ENCODE measurements at places on chromosomes 5 and 9.
A peak's percentile ranks its signal among the peaks of the same experiment; 100 is the strongest.

DNA sequence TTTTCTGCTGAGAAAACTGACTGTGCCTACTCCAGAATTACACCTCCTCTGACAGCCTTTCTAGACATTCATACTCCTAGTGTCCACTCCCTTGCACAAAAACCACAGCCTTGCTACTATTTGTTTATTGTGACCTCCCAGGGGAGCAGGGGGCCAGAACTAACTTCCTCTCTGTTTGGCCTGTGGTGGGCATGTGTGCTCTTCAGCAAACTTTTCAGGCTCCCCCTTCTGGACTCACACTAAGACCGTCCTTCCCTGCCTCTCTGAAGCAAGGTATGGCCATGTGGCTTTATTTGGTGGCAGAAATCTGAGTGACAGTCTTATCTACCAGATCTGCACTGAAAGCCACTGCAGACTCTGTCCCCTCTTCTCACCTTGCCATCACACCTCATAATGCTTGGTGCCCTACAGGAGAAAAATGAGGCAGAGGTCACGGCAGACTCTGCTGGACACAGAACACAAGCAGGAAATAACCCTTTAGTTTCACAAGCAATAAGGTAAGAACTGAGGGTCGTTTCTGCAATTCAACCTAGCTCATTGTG, 28.2 kb downstream of the LIFR start:
- no peak overlapping the region for H3K27ac ChIP-seq
- H3K27me3 ChIP-seq = no peaks in the 10 kb centered on the region
- DNase-seq = no peak
- H3K4me1 ChIP-seq = peaks cover 2% of the 10 kb centered on the region
- H3K4me3 ChIP-seq = no peak overlapping the region

DNA sequence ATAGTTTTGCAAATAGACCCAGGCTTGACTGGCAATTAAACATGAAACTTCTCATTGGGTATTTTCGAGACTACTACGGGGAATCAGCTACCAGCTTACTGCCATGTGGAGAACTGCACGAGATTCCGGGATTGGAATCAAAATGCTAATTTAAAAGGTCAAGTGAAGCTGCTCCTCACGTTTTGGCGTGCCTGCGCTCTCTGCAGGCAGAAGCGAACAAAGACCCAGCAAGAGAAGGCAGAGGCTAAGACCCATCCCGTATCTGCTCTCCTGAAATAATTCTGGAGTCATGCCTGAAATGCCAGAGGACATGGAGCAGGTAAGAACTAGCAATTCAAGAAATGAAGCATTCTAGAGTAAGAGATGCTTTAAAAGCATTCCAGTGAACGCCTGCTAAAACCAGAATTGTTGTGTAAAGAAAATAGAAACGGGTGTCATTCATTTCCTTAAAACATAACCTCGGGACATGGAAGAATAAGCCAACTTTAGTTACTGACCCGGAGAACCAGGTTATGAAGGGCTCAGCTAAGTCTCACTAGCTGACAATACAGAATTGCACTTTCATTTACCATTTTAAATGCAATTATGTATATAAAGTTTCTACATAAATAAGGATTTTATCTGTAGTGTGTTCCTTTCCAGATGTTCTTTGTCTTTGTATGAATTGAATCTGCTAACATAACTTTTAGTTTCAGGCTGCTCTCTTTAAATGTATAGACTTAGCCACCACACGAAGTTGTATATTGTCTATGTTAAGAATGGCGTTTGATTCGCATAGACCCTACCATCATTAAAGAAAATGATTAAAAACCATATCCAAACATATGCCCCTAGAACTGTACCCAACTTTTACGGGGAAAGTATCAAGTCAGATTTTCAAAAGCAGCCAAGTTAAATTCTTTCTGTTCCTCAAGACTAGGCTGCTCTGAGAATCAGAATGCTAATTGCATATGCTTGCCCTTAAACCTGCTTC, 2.0 kb upstream of the MAT2B start:
- DNase-seq = peak; percentile 54
- no peaks in the 10 kb centered on the region for H3K27me3 ChIP-seq
- H3K36me3 ChIP-seq = no peaks in the 10 kb centered on the region
- peak overlapping the region; percentile 55 for H3K27ac ChIP-seq

DNA sequence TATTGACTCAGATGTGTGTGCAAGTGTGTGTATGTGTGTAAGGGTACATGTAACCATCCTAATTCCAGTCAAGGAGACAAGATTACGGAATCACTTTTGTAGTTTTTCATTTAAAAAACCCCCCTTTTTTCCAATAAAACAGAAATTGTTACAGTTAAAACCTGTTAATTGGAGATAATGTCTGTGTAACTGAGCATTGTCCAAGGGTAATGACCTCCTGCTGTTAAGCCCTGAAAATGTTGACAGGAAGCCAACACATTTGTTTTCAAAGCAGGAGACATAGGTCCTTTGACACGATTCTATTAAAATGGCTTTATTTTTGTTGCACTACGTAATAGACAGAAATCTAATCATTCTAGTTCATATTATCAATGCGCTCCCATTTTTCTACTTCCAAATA, 457.3 kb upstream of the ARRDC3 start:
- no peaks in the 10 kb centered on the region for H3K27me3 ChIP-seq
- no peak for DNase-seq
- no peaks in the 10 kb centered on the region for H3K4me1 ChIP-seq
- H3K27ac ChIP-seq = no peak overlapping the region
- H3K36me3 ChIP-seq = no peaks in the 10 kb centered on the region
- no peak overlapping the region for H3K4me3 ChIP-seq

GRCh38 chr5:148342371-148343045, 7.1 kb downstream of the SPINK9 start:
- H3K27me3 ChIP-seq = no peaks in the 10 kb centered on the region
- no peak overlapping the region for H3K4me3 ChIP-seq
- no peaks in the 10 kb centered on the region for H3K36me3 ChIP-seq
- no peak for DNase-seq
- no peaks in the 10 kb centered on the region for H3K4me1 ChIP-seq
- no peak overlapping the region for H3K27ac ChIP-seq

- no peaks in the 10 kb centered on the region for H3K36me3 ChIP-seq
- no peak overlapping the region for H3K4me3 ChIP-seq
- H3K27ac ChIP-seq = no peak overlapping the region
- H3K4me1 ChIP-seq = no peaks in the 10 kb centered on the region
- no peaks in the 10 kb centered on the region for H3K27me3 ChIP-seq
- no peak for DNase-seq
Measured at GRCh38 chr5:23318960-23319359, 188.4 kb upstream of the PRDM9 start.

DNA sequence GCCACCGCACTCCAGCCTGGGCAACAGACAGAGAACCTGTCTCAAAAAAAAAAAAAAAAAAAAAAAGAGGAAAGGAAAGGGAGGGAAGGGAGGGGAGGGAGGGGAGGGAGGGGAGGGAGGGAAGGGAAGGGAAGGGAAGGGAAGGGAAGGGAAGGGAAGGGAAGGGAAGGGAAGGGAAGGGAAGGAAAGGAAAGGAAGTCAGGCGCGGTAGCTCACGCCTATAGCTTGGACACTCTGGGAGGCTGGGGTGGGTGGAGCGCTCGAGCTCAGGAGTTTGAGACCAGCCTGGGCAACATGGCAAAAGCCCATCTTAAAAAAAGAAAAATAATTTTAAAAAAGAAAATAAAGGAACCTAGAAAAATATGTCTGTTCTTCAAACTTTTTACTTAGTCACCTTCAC, 56.0 kb upstream of the CER1 start:
- H3K27ac ChIP-seq = no peak overlapping the region
- DNase-seq = no peak
- no peak overlapping the region for H3K4me3 ChIP-seq
- peaks cover 8% of the 10 kb centered on the region for H3K36me3 ChIP-seq

DNA sequence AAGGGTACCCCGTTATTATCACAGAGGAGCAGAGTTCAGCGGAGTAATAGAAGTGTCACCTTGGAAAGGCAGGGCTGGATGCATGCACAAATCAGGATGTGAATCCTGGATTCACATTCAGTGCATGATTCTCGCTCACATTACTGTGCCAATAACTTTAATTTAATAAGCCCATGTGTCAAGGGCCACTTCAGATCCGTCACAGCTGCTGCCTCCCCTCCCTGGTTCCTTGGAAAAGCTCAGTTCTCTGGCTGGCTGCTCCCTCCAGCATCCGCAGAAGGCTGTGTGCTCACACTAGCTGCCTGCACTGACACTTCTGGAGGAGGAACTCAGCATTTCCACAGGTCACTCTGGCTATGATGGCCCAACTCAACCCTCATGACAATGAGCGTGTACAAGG, 256.8 kb upstream of the ADAMTS16 start:
- H3K27ac ChIP-seq = no peak overlapping the region
- no peaks in the 10 kb centered on the region for H3K36me3 ChIP-seq
- no peaks in the 10 kb centered on the region for H3K4me1 ChIP-seq
- DNase-seq = no peak
- no peak overlapping the region for H3K4me3 ChIP-seq
- H3K27me3 ChIP-seq = no peaks in the 10 kb centered on the region

GRCh38 chr5:175819090-175819425, 52.3 kb upstream of the CPLX2 start:
- H3K4me3 ChIP-seq = no peak overlapping the region
- no peak overlapping the region for H3K27ac ChIP-seq
- no peaks in the 10 kb centered on the region for H3K36me3 ChIP-seq
- H3K27me3 ChIP-seq = no peaks in the 10 kb centered on the region
- no peak for DNase-seq
- no peaks in the 10 kb centered on the region for H3K4me1 ChIP-seq

DNA sequence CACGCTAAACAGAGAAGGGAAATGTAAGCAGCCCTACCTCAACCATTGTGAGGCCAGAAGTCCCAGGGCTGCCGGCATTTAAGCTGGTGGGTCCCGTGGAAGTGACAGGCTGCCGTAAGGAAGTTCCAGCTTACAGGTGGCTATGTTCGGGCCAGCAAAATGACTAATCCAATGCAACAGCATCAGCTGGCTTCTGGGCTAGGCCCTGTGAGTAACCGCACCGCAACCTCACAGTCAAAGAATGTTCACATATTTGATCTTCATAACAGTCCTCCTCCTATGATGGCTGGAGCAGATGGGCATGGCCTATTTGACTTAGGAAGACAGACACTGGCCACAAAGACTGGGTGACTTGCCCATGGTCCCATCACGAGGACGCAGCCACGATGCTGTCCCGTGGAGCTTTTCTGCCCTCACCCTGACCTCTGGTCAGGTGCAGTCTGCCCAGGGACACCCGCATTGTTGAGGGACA, 88.2 kb downstream of the LIFR start:
- no peaks in the 10 kb centered on the region for H3K27me3 ChIP-seq
- peaks cover 7% of the 10 kb centered on the region for H3K4me1 ChIP-seq
- no peak overlapping the region for H3K4me3 ChIP-seq
- no peak overlapping the region for H3K27ac ChIP-seq
- DNase-seq = peak; percentile 41
- no peaks in the 10 kb centered on the region for H3K36me3 ChIP-seq

DNA sequence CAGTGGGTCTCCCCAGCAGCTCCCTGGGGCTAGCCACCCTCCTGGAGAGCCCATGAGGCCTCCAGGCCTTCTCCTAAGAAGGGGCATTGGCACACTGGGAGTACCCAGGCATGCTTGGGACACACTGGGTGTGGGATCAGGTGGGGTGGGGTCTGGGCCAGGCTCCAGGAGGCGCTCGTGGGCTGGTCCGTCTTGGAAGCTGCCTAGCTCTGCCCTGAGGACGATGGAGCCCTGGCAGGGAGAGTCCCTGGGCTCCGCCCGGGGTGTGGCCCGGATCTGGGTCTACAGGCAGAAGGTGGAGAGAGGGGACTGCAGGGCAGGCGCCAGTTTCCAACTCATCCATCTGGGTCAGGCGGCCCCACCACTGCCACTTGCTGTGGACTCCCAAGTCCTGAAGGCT, 2.4 kb downstream of the PRRX2 start:
- peaks cover 16% of the 10 kb centered on the region for H3K27me3 ChIP-seq
- H3K36me3 ChIP-seq = no peaks in the 10 kb centered on the region
- H3K4me3 ChIP-seq = no peak overlapping the region
- peaks cover 7% of the 10 kb centered on the region for H3K4me1 ChIP-seq
- H3K27ac ChIP-seq = no peak overlapping the region

- H3K4me3 ChIP-seq = no peak overlapping the region
- H3K27me3 ChIP-seq = no peaks in the 10 kb centered on the region
- no peak overlapping the region for H3K27ac ChIP-seq
- DNase-seq = no peak
- no peaks in the 10 kb centered on the region for H3K36me3 ChIP-seq
Measured at GRCh38 chr5:50301756-50302155, 139.3 kb downstream of the EMB start.

DNA sequence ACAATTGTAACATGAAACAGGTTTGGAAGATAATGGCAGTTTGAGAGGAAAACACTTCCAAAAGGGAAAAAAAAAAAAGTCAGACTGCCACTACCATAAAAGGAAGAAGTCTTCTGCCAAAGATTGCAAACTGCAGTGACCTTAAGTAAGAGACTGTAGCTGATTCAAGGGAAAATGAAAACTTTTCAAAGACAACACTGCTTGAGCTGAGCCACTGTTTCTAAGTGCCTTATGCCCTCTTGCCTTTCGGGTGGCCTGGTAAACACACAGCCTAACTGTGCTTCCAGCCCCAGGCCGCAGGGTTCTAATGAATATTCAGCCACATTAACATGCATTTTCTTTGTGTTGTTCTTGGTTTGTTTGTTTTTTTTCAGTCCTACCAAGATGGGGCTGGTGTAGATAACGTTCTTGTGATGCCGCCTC, 354.6 kb downstream of the BNC2 start:
- no peak overlapping the region for H3K4me3 ChIP-seq
- no peak for DNase-seq
- H3K4me1 ChIP-seq = peaks cover 9% of the 10 kb centered on the region
- H3K27me3 ChIP-seq = no peaks in the 10 kb centered on the region

GRCh38 chr5:62727861-62728260, 149.2 kb downstream of the LRRC70 start:
- H3K27ac ChIP-seq = no peak overlapping the region
- no peaks in the 10 kb centered on the region for H3K36me3 ChIP-seq
- DNase-seq = no peak

- H3K36me3 ChIP-seq = no peaks in the 10 kb centered on the region
- peaks cover 12% of the 10 kb centered on the region for H3K4me1 ChIP-seq
- no peak overlapping the region for H3K4me3 ChIP-seq
- H3K27ac ChIP-seq = no peak overlapping the region
Measured at GRCh38 chr9:36169708-36170107, 520 bp downstream of the CCIN start.

- H3K4me3 ChIP-seq = no peak overlapping the region
- no peaks in the 10 kb centered on the region for H3K27me3 ChIP-seq
- H3K4me1 ChIP-seq = no peaks in the 10 kb centered on the region
- DNase-seq = no peak
- H3K36me3 ChIP-seq = no peaks in the 10 kb centered on the region
Measured at GRCh38 chr9:125929846-125930245, 182.7 kb downstream of the PBX3 start.

All from trophoblast cell (in vitro differentiated cells and primary cell).